Thoracic aorta (tissue), 2 donors: ENCODE measurements at places on chromosomes 11 and 22. TPM values are rescaled to one million over a fixed set of nuclear protein-coding genes. Genes with fewer than 3 reads are reported as not detected.

ANGPTL5 gene
- 2.0 TPM for total RNA-seq

OR6A2 gene
- total RNA-seq, result not detected

- H3K27me3 ChIP-seq, result no peaks in the 10 kb centered on the region
- no peak for DNase-seq
- no peaks in the 10 kb centered on the region for H3K4me1 ChIP-seq
- no peak overlapping the region for H3K27ac ChIP-seq
- H3K36me3 ChIP-seq, result no peaks in the 10 kb centered on the region
These were observed 187.4 kb upstream of the NARS2 start for GRCh38 chr11:78762105-78762504.

GRCh38 chr22:49966774-49967705 lies 6.5 kb downstream of the PIM3 start:
- H3K36me3 ChIP-seq, result peaks cover 21% of the 10 kb centered on the region
- H3K27me3 ChIP-seq, result no peaks in the 10 kb centered on the region
- peaks cover 43% of the 10 kb centered on the region for H3K4me1 ChIP-seq

DNA sequence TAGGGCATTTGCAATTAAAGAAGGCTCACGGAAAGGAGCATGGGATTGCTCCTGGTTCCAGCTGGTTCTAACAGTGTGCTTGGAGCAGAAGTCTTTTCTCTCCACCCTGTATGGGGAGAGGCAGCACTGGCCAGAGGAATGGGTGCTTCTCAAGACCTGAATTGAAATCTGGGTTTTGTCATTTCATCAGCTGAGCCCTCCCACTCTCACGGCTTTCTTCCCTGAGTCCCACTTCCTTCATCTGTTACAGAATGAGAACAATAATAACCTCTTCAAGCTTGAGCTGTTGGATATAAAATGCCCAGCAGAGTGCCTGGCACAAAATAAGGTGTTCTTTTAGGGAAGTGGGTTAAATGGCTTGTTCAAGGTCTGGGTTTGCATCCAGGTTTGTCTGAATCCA lies 17.2 kb downstream of the CNTF start:
- no peaks in the 10 kb centered on the region for H3K4me1 ChIP-seq
- no peaks in the 10 kb centered on the region for H3K27me3 ChIP-seq
- no peaks in the 10 kb centered on the region for H3K36me3 ChIP-seq
